Osteoblast (primary cell): ENCODE measurements at places on chromosomes 3 and 15. TPM values are rescaled to one million over a fixed set of nuclear protein-coding genes. Genes with fewer than 3 reads are reported as not detected.

CLDN11 gene
- 33.9 and 50.3 TPM in 2 replicates for total RNA-seq

RBMS3 gene
- 80.4 and 81.1 TPM in 2 replicates for total RNA-seq

ANKRD34C gene
- not detected in 2 replicates for total RNA-seq

C3orf85 gene
- total RNA-seq, result not detected in 2 replicates

HGD gene
- under 0.01 TPM in 2 replicates for total RNA-seq

CHAC1 gene
- total RNA-seq, result 30.0 and 30.1 TPM in 2 replicates

UROC1 gene
- not detected in 2 replicates for total RNA-seq

SCAANT1 gene
- total RNA-seq, result not detected in 2 replicates

CD96 gene
- total RNA-seq, result under 0.01 TPM in 1 of 2 replicates, not detected in the other

POLR2M gene
- 154 and 416 TPM in 2 replicates for total RNA-seq

CHRFAM7A gene
- total RNA-seq, result under 0.01 and 0.72 TPM in 2 replicates

GABRR3 gene
- total RNA-seq, result not detected in 2 replicates

OIP5 gene
- total RNA-seq, result 0.72 and 0.88 TPM in 2 replicates

NKTR gene
- 80.3 and 98.4 TPM in 2 replicates for total RNA-seq

CFAP100 gene
- not detected in 2 replicates for total RNA-seq

DAPK2 gene
- 23.5 and 31.8 TPM in 2 replicates for total RNA-seq

DNA sequence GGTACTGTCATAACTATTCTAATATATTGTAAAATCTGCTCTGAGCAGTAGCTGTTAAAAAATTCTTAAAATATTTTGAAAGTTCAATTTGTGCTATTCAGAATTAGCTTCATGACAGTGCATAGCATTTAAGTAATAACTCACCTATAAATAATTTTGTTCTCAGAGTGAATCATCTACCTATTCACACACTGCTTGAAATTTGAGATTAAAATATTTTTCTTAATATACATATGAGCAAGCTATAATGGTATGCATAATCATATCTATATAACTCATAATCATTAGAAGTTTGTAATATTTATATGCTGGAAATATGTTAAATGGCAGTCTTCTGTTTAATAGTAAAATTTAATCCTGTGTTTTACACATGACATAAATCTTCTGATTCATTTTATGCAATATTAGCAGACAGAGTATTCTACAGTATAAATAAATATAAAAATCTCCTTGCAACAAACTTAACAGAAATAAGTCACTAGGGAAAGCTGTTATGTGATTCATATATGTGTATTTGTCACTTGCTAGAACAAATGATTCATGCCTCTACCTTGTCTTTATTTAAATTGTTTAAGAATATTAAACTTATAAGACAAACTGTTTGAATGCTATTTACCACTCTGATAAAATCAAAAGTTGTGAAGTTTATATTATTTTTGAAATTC, 710.8 kb downstream of the PLOD2 start:
- no peak overlapping the region for H3K27ac ChIP-seq
- no peak overlapping the region for H3K4me3 ChIP-seq
- no peaks in the 10 kb centered on the region for H3K4me1 ChIP-seq
- no peaks in the 10 kb centered on the region for H3K36me3 ChIP-seq

DNA sequence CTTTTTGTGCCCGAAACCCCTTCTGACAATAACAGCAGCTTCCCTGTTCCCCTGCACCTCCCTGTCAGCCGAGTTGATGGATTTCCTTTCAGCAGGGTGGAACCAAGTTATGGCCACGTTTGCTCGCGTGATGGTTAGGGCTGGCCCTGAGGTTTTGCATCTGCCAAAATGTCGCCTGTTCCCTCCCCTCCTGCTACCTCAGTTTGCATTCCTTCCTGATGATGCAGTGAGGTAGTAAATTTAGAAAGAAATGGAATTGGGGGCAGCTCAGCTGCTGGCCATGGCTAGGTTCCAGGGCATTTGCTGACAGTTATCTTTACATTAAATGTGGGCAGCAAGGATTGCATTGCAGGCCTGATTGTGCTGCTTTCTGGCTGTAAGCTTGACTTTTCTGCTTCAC, 13.2 kb downstream of the LIMD1 start:
- peak overlapping the region; percentile 69 for H3K27ac ChIP-seq
- H3K27me3 ChIP-seq, result no peaks in the 10 kb centered on the region
- DNase-seq, result peak; percentile 82
- H3K4me1 ChIP-seq, result peaks cover 28% of the 10 kb centered on the region

DNA sequence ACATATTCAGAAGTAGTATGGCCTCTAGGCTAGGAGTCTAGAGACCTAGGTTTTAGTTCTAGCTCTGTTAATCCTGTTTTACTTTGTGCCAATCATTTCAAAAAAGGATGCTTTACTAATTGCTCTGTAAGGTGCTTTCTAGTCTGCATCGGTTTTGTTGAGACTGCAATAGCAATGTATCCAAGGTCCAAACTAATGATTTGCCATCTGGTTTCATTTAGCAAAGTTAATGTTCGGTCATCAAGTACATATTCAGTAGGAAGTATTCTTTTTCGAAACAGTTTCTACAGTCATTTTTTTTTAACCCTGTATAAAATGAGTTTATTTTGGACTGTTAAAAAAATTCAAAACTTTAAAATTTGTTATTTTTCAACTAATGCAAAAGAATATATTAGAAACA, 2.0 kb upstream of the GALK2 start:
- no peak overlapping the region for H3K4me3 ChIP-seq
- H3K36me3 ChIP-seq, result no peaks in the 10 kb centered on the region
- no peaks in the 10 kb centered on the region for H3K27me3 ChIP-seq
- no peak overlapping the region for H3K27ac ChIP-seq
- no peak for DNase-seq
- H3K4me1 ChIP-seq, result peaks cover 4% of the 10 kb centered on the region

- H3K27ac ChIP-seq, result no peak overlapping the region
- DNase-seq, result no peak
- peaks cover 10% of the 10 kb centered on the region for H3K4me1 ChIP-seq
- no peak overlapping the region for H3K4me3 ChIP-seq
- H3K36me3 ChIP-seq, result no peaks in the 10 kb centered on the region
- H3K27me3 ChIP-seq, result no peaks in the 10 kb centered on the region
These were observed 130.4 kb upstream of the PLXNA1 start for GRCh38 chr3:126852511-126852910.

GRCh38 chr3:56421205-56421604, 47.1 kb downstream of the ERC2 start:
- no peaks in the 10 kb centered on the region for H3K27me3 ChIP-seq
- no peak overlapping the region for H3K27ac ChIP-seq
- no peaks in the 10 kb centered on the region for H3K4me1 ChIP-seq
- no peaks in the 10 kb centered on the region for H3K36me3 ChIP-seq

GRCh38 chr3:143795874-143796273, 52.4 kb downstream of the SLC9A9 start:
- no peaks in the 10 kb centered on the region for H3K4me1 ChIP-seq
- no peak for DNase-seq
- no peak overlapping the region for H3K27ac ChIP-seq
- H3K4me3 ChIP-seq, result no peak overlapping the region
- no peaks in the 10 kb centered on the region for H3K36me3 ChIP-seq

DNA sequence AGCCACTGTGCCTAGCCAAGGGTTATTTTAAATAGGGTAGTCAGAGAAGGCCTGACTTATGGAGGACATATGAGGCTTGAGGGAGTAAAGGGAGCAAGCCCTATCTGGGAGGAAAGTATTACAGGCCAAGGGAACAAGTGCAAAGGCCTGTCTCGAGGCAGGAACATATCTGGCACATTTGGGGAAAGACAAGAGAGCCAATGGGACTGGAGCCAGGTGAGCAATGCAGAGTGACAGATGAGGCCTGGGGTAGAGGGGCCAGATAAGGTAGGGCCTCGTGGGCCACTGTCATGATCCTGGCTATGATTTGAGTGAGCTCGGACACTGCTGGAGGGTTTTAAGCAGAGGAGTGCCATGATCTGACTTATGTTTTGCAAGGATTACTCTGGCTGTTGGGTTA, 43.8 kb downstream of the DCP1A start:
- no peaks in the 10 kb centered on the region for H3K27me3 ChIP-seq
- no peak overlapping the region for H3K27ac ChIP-seq
- peaks cover 23% of the 10 kb centered on the region for H3K36me3 ChIP-seq
- H3K4me3 ChIP-seq, result no peak overlapping the region
- no peaks in the 10 kb centered on the region for H3K4me1 ChIP-seq

GRCh38 chr3:152089528-152089927, 179.2 kb upstream of the MBNL1 start:
- H3K36me3 ChIP-seq, result no peaks in the 10 kb centered on the region
- H3K4me3 ChIP-seq, result no peak overlapping the region
- no peak for DNase-seq
- H3K27ac ChIP-seq, result no peak overlapping the region
- H3K27me3 ChIP-seq, result no peaks in the 10 kb centered on the region

GRCh38 chr3:184676927-184677326, 34.9 kb downstream of the MAGEF1 start:
- no peak overlapping the region for H3K27ac ChIP-seq
- H3K4me3 ChIP-seq, result no peak overlapping the region
- peaks cover 31% of the 10 kb centered on the region for H3K27me3 ChIP-seq
- H3K36me3 ChIP-seq, result no peaks in the 10 kb centered on the region
- no peaks in the 10 kb centered on the region for H3K4me1 ChIP-seq

- H3K4me1 ChIP-seq, result peaks cover 18% of the 10 kb centered on the region
- no peak overlapping the region for H3K27ac ChIP-seq
- no peaks in the 10 kb centered on the region for H3K27me3 ChIP-seq
- no peak for DNase-seq
- H3K4me3 ChIP-seq, result no peak overlapping the region
These were observed 56.9 kb upstream of the CGNL1 start for GRCh38 chr15:57319226-57319918.

- no peak for DNase-seq
- H3K27ac ChIP-seq, result no peak overlapping the region
- no peaks in the 10 kb centered on the region for H3K36me3 ChIP-seq
- H3K4me3 ChIP-seq, result no peak overlapping the region
These were observed 246.5 kb upstream of the TPM1 start for GRCh38 chr15:62795700-62796695.

- H3K27ac ChIP-seq, result no peak overlapping the region
- DNase-seq, result no peak
- no peaks in the 10 kb centered on the region for H3K4me1 ChIP-seq
- no peaks in the 10 kb centered on the region for H3K36me3 ChIP-seq
These were observed 186.9 kb downstream of the PCCB start for GRCh38 chr3:136437043-136437442.

GRCh38 chr15:78347586-78348543, 7.7 kb downstream of the CRABP1 start:
- DNase-seq, result peak; percentile 72
- no peak overlapping the region for H3K4me3 ChIP-seq
- no peaks in the 10 kb centered on the region for H3K4me1 ChIP-seq

DNA sequence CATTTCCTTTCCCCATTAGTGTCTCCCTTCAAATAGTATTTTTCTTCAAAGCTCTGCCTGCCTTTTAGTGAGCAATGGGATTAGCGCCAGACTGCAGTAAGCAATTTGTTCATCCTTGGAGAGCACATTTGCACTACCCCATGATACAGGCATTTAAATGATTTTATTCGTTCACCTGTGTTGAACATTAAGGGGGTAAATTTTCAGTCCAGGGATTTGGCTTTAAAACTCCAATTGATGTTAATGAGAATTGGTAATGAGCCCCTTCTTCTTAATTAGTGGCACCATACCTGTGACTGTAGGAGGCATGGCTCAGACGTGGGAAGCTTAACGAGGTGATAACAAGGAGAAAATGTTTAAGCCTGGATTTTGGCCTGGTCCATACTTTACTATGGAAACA, 161.4 kb upstream of the NANOGP8 start:
- no peaks in the 10 kb centered on the region for H3K4me1 ChIP-seq
- no peak overlapping the region for H3K27ac ChIP-seq
- H3K27me3 ChIP-seq, result no peaks in the 10 kb centered on the region
- peak; percentile 48 for DNase-seq
- no peaks in the 10 kb centered on the region for H3K36me3 ChIP-seq
- no peak overlapping the region for H3K4me3 ChIP-seq

GRCh38 chr3:50550079-50550736, 17.3 kb downstream of the C3orf18 start:
- no peaks in the 10 kb centered on the region for H3K36me3 ChIP-seq
- no peak overlapping the region for H3K4me3 ChIP-seq
- H3K27me3 ChIP-seq, result peaks cover 7% of the 10 kb centered on the region
- no peaks in the 10 kb centered on the region for H3K4me1 ChIP-seq
- no peak overlapping the region for H3K27ac ChIP-seq
- no peak for DNase-seq

- no peak overlapping the region for H3K27ac ChIP-seq
- no peak overlapping the region for H3K4me3 ChIP-seq
- H3K4me1 ChIP-seq, result peaks cover 5% of the 10 kb centered on the region
- no peaks in the 10 kb centered on the region for H3K27me3 ChIP-seq
- H3K36me3 ChIP-seq, result no peaks in the 10 kb centered on the region
These were observed 37.7 kb downstream of the ABHD17C start for GRCh38 chr15:80732818-80733217.

DNA sequence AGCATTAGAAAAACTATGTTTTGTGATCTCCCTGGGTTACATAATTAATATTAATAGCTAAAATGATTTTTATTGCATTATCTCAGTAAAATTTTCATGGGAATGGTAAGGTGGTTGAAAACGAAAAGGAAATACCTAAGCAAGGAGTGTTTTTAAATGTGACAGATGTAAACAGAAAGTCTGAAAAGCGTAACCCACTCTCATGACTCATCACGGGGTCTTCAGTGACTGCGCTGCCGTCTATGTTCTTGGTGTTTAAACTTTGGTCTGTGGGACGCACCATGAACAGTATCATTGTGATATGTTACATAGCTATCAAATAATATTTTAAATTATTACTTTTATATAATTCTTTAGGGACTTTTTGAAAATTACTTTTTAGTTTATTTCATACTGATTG, 19.8 kb downstream of the LRCH3 start:
- no peaks in the 10 kb centered on the region for H3K36me3 ChIP-seq
- DNase-seq, result no peak
- H3K27ac ChIP-seq, result peak overlapping the region; percentile 82
- H3K27me3 ChIP-seq, result no peaks in the 10 kb centered on the region
- no peak overlapping the region for H3K4me3 ChIP-seq

GRCh38 chr3:23270423-23270822, 67.3 kb downstream of the UBE2E2 start:
- H3K27ac ChIP-seq, result no peak overlapping the region
- H3K4me1 ChIP-seq, result peaks cover 5% of the 10 kb centered on the region

DNA sequence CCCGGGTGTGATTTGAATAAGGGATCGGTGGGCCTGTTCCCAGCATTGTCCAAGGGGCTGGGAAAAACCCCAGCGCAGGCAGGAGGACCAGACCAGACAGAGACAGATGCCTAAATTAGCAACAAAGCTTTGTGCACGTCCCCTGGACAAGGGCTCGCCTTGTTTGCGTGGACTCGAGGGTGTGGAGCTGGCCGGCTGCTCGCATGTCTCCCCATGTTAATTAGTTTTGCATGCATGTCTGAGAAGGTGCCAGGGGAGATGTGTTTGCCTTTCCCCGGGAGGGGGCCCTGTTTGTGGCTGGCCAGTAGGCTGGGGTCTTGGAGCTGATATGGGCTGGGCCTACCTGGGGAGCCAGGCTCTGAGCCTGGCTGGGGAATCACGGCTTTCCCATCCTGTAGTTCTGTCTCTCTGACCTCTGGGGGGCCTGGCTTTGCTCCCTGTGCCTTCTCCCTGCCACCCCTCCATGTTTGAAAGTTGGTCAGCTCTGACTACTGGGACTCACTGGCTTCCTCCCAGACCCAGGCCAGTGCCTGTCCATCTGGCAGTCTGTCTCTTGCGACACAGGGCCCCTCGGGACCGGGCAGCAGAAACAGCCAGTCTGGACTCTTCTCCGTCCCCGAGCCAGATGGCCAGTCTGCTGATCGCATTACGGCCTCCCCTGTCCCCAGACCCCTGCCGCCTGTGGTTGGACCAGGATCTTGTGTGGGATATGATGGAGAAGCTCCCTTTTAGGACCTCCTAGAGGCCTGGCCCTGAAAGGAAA, 55.4 kb upstream of the POLG start:
- H3K36me3 ChIP-seq, result no peaks in the 10 kb centered on the region
- peaks cover 88% of the 10 kb centered on the region for H3K27me3 ChIP-seq
- no peak overlapping the region for H3K4me3 ChIP-seq
- H3K4me1 ChIP-seq, result peaks cover 11% of the 10 kb centered on the region
- no peak for DNase-seq
- no peak overlapping the region for H3K27ac ChIP-seq
